Left kidney (tissue), 8 donors: ENCODE measurements at places on chromosomes 5 and 9. TPM values are rescaled to one million over a fixed set of nuclear protein-coding genes. Genes with fewer than 3 reads are reported as not detected.

- DNase-seq, result no peak
These were observed 54.5 kb downstream of the EFNA5 start for GRCh38 chr5:107616213-107616612.

The CDO1 gene
- polyA plus RNA-seq, result 22.9 TPM

The MLANA gene
- 1.0 TPM for polyA plus RNA-seq

DNA sequence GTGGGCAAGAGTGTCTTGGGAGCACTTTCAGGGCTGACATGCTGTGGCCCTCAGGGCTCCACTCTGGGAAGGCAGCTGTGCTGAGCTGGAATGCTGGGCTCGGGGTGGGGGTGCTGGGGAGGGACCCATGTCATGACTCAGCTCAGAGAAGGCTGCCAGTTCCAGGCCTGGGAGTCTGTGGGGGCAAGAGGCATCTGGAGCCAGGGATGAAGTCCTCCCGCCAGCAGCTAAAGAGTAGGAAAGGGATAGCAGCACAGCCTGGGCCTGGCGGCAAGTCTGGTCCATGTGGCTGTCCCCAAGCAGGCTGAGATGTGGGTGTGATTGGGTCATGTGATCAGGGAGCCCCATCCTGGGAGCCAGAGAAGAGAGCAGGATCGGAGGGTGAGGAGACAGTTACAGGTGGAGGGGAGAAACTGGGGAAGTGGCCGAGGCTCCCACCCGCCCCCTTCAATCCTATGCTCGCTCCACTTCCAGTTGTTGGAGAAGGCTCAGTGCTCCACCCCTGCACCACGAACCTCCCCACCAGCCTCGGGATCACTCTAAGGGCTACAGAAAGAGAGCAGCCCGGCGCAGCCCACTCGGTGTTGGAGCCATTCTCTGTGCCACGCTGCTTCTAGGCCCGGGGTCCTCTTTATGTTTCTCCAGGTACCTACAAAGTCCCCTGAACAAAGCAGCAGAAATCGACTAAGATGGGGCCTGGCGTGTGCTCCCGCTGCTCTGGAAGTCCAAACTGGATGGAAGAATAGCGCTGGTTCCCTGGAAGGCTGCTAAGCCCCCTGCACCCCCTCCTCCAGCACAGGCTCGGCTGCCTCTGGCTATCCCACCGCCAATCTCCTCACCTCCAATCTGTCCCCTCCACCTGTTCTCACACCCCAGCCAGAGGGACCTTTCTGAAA, 12.0 kb downstream of the PDGFRB start:
- DNase-seq, result no peak

The KIF12 gene
- polyA plus RNA-seq, result 170 TPM

The NR4A3 gene
- polyA plus RNA-seq, result 0.18 TPM

GRCh38 chr5:41736641-41737040, 133.6 kb downstream of the OXCT1 start:
- no peak for DNase-seq

- no peak for DNase-seq
These were observed 1.8 kb downstream of the CDKN2B-AS1 start for GRCh38 chr9:21996438-21996837.

GRCh38 chr5:21049901-21050300, 1061.9 kb upstream of the CDH18 start:
- DNase-seq, result no peak

- DNase-seq, result no peak
These were observed 538.2 kb downstream of the CCDC171 start for GRCh38 chr9:16090907-16091629.

The F2RL1 gene
- polyA plus RNA-seq, result 38.4 TPM

The LIX1 gene
- 4.9 TPM for polyA plus RNA-seq

GRCh38 chr5:172407241-172407691, 47.1 kb downstream of the SH3PXD2B start:
- DNase-seq, result no peak

GRCh38 chr9:92147852-92148180, 32.6 kb upstream of the SPTLC1 start:
- no peak for DNase-seq

The SPINK9 gene
- polyA plus RNA-seq, result 0.55 TPM

- no peak for DNase-seq
These were observed 545 bp downstream of the PALM2AKAP2 start for GRCh38 chr9:109780453-109781033.

The SLC45A2 gene
- polyA plus RNA-seq, result 1.0 TPM

The SHISAL2B gene
- polyA plus RNA-seq, result 0.27 TPM

GRCh38 chr5:103774721-103775120, 212.1 kb upstream of the NUDT12 start:
- DNase-seq, result peak; percentile 62

DNA sequence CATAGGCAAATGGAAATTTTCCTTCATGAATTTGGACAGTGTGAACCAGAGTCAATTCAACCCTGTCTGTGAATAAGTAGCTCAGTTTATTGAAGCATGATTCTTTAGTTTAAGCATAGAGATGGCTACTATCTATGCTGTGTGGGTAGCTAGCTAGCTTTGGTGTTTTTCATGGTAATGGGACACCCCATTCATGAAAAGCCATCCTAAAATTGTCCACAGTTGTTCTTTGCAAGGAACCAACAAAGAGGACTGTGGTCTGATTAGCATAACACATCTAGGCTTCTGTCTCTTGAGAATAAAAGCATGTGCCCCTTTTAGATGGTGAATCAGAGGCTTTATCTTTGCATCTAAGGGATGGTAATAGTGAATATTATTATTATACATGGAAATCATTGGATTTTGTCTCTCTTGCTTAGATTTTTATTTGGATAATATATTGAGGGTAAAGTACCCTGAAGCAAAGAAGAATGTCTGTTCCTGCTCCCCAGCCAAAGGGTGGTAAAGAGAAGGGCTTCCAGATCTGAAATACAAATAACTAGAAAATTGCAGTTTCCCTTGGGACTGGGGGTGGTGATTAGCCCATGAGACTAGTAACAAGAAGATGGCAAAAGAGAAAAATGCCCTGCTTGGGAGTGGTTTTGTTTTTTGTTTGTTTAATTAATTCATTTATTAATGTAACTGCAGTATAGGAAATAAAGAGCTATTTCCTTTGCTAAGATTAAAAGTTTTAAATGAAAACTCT, 624.2 kb upstream of the ZNF608 start:
- DNase-seq, result no peak

The NMUR2 gene
- polyA plus RNA-seq, result 0.15 TPM
